Type B pancreatic cell (in vitro differentiated cells): ENCODE measurements at places on chromosomes 6 and 20.
A peak's percentile ranks its signal among the peaks of the same experiment; 100 is the strongest.

DNA sequence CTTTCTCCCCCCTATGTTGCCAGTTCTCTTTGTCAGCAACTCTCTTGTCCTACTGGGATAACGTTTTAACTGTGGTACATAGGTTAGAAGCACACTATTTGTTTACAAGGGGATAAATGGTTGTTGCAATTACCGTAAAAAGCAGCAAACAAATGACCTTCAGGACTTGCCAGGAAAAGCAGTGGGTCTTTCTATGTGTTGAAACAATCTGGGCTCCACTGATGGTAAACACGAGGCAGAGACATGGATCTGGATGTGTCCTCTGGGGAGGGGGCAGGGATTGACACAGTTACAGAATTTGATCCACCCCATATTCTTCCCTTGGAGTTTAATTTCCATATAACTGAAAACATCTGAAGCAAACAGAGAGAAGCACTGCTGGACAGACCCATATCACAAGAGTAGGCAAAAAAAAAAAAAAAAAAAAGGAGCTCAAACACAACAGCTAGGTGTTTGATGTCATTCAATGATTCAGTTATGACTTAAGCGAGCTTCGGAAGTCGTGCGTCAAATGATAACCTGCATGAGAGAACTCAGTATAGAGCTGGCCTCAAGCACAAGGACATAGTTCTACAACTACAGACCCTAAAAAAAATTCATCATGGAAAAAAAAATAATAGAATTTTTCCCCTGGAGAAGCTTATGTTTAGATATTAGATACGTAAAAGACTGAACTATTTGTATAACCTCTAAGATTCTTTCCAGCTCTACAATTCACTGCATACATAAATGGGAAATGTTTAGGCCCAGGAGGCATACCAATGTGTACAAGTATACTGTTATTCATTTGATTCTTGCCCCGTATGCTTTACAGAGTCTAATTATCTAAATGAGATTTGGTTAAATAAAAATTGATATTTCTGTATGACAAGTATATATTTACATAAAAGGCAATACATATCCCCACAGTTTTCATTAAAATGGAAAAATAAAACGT is 127.7 kb downstream of the ALDH8A1 start:
- DNase-seq: no peak

DNA sequence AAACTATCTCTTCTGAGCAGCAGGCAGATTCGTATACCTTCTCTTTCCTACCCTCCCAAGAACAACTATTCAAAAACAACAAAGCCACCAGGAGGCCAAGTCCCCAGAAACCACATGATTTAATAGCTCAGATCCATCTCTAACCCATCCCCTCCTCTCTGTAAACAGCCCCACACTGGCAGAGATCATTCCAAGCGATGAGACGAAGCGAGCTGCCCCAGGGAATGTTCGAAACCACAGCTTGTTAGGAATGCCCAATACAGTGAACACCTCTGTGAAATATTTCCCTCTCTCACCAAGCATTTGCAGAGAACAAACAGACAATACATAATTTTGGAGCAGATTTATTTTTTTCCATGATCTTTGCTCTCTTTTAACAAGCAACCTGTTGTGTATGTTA is 231.8 kb downstream of the SOD2 start:
- DNase-seq: no peak

- no peak for DNase-seq
These were observed 14.1 kb downstream of the OSBPL2 start for GRCh38 chr20:62252342-62252966.

DNA sequence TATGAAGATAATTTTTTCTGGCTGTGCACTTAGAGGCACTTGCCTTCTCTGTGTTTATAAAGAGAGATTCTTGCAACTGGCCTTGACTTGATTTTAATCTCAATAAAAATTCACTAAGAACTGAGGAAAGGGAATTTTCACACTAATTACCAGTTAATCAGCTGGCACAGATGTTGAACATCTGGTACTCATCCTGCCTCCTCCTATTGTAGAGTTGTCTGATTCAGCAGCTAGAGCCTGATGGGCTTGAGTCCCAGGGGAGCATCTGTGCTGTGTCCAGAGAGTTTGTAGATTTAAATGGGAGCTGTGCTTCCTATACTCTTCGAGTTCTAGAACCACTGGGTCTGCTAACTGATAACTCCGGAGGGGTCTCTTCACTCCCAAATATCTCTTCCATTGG is 284.4 kb upstream of the RNF24 start:
- no peak for DNase-seq

DNA sequence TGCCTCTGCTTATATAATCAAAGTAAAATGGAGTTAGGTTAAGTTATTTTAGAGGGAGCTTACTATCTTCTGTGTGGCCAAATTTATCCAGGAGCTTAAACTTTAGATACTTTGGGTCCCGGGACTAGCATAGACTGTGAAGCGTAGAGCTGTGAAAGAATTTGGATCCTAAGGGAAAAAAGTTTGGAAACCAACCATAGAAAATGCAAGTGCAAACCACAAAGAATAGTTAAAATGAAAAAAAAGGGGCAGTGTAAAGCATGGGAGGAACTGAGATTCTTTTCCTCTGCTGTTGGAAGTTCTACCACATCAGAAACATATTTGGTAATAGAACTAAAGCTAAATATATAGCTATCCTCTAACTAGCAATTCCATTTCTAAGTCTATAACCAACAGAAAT is 232.2 kb upstream of the FLRT3 start:
- no peak for DNase-seq

DNA sequence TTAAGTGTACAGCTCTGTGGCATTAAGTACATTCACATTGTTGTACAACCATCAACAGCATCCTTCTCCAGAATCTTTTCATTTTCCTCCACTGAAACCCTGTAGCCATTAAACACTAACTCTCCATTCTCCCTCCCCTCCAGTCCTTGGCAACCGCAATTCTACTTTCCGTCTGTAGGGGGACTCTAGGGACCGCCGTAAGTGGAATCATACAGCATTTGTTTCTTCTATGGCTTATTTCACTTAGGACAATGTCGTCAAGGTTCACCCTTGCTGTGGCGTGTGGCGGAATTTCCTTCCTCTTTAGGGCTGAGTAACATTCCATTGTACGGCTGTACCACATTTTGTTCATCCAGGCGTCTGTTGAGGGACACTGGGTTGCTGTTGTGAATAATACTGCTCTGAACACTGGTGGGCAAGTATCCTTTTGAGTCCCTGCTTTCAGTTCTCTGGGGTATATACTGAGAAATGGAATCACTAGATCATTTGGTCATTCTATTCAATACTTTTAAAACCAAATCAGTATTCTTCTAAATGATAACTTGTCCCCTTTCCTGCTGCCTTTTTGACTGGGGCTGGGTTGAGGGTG is 50.7 kb downstream of the PPP1R3G start:
- DNase-seq: no peak

- DNase-seq: no peak
These were observed 41.7 kb downstream of the CNKSR3 start for GRCh38 chr6:154468760-154469159.

DNA sequence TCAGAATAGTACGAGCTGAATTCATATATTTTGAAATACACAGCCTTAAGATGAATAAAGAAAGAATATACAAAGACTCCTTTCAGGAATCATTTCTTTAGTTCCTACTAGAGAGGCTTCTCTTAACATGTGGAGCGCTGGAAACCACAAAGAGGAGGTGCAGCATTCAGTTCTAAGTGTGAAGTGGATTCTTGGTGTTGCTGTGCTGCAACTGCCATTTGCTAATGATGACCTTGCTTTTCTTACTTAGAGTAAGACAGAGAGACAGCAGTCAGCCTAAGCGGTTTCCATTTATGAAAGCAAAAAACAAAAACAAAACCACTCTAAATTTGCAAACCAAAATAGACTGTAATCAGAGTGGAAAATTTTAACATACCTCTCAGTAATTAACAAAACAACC is 629.0 kb downstream of the EPHA7 start:
- no peak for DNase-seq

- DNase-seq: no peak
These were observed 52.7 kb downstream of the PYGB start for GRCh38 chr20:25300496-25301170.

- DNase-seq: no peak
These were observed 34.1 kb upstream of the HLA-DQB1 start for GRCh38 chr6:32700391-32701040.

GRCh38 chr6:11730641-11731040 is 48.0 kb downstream of the ADTRP start:
- no peak for DNase-seq

DNA sequence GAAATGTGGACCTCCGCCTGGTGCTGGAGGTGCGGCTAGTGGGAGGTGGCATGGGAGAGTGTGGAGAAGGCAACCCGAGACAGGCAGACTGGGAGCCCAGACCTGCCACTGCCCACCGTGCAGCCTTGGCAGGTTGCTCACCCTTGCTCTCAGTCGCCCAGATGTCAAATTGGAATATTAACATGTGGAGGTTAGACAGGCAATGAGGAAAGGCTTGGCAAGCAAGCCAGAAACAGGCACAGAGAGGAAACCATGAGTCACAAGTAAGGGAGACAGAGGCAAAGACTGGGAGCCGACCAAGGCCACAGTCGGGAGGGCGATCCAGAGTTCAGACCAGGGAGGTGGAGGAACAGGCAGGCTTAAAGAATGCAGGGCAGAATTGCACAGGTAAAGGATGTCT is 178.2 kb downstream of the FOXC1 start:
- DNase-seq: no peak

DNA sequence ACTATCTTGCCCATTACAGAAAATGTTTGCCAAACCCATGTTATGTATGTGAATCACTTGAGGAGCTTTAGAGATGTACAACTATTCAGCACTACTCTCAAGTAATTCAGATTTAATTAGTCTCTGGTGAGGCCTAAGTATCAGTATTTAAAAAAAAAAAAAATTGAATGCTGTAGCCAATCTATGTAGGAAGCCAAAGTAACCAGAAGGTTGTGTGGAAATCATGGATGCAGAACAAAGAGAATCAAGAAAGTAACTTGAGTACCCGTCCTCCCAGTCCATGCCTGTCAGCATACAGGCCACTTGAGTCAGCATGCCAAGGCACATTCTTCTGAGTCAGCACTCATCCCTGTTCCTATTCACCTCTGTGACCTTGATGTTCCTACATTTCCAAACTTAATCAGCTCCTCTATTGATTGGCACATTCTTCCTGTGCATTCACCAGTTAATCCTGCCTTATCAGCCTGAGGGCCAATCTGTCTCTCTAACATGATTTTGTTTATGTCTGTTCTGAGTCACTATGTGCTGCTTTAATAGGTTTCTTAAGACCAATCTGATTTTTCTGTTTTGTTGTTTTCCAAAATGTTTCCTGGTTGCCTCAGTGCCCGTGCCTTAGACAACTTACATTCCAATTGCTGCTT is 165.6 kb downstream of the KCNQ5 start:
- DNase-seq: no peak

GRCh38 chr6:100171533-100172321 is 177.7 kb upstream of the MCHR2 start:
- DNase-seq: no peak

- no peak for DNase-seq
These were observed 26.7 kb upstream of the ADA start for GRCh38 chr20:44678242-44678641.

DNA sequence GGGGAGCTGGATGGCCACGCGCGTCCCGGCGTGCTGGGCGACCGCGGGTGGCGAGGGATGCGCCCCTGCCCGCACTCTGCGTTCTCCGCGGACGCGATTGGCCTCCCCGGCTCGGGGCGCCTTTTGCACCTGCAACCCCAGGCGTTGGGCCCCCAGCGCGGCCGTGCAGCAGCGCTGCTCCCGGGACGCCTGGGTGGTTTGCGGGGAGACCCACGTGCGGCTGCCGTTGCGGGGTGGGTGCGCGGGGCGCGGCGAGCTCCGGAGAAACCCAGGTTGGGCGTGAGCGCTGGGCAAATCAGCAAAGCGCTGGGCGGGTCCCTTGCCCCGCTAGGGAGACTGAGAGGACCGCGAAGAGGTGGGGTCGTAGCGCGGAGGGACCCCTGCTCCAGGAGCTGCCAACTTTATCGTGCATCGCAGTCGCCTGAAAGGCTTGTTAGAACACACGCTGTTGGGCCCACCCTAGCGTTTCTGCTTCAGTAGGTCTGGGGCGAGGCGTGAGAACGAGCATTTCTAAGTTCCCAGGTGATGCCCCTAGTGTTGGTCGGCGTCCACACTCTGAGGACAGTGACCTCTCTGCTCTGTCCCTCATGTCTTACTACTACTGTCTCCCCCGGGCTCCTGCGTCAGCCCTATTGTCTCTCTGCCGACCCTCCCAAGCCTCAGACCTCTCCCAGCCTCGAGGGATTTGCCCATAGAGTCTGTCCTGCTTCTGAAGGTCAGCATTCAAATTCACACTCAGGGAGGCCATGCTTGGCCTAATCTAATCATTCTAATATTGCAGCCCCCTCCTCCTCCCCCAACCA is 538 bp upstream of the ZFP64 start:
- peak; percentile 75 for DNase-seq

GRCh38 chr6:32774426-32774825 is 11.1 kb upstream of the HLA-DQB2 start:
- DNase-seq: no peak

DNA sequence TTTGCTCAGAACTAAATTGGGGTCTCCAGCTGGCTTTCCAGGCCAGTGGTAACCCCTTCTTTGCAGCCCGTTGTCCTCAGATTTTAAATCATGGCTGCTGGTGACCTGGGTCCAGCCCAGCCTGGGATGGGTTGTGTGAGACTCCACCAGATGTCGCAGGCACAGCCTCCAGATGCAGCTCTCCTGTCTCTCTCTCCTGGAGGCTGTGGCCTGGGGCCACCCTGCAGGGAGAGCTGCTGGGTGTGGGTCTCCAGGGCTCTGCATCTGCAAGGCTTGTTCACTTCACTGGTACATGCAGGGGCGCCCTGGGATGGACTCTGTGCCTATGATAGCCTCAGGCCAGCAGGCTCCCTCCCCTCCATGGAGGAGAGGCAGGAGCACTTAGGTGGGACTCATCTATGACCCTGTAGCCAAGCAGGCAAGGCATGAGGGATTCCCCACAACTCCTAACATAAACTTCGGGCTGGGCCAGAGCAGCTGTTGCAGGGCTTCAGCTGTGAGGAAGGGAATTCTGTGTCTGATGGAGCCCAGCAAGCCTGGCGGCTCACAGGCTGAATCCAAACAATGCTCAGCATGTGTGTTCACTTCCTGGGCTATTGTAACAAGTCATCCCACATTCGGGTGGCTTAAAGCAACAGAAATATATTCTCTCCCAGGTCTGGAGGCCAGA is 94.7 kb upstream of the NXT1 start:
- no peak for DNase-seq

GRCh38 chr6:47170617-47170947 is 128.4 kb upstream of the ADGRF1 start:
- DNase-seq: no peak

- DNase-seq: no peak
These were observed 17.4 kb upstream of the PLCB4 start for GRCh38 chr20:9051508-9051907.

DNA sequence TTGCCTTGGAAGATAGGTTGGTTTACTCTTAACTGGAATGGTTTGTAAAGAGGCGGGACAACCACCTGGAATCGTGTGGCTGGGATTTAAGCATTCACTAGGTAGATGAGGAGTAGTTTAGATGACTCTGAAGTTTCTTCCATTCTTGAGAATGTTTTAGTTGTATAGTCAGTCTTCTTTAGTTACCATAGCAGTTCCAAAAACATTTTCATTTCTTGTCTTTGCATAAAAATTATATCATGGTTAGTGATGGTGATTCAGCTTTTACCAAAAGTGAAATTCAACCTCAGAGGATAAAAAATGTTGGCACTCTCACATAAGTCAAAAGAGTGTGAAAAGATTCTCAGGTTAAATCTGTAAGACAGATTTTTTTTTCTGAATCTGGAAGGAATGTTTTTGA is 70.3 kb downstream of the SMAP1 start:
- no peak for DNase-seq
